ENCODE measurements at places on chromosomes 2 and 18. TPM values are rescaled to one million over a fixed set of nuclear protein-coding genes. Genes with fewer than 3 reads are reported as not detected.

GRCh38 chr2:63438181-63438580 lies 150.1 kb downstream of the WDPCP start:
- no peak for DNase-seq

Gene PAX3
- total RNA-seq, result not detected

DNA sequence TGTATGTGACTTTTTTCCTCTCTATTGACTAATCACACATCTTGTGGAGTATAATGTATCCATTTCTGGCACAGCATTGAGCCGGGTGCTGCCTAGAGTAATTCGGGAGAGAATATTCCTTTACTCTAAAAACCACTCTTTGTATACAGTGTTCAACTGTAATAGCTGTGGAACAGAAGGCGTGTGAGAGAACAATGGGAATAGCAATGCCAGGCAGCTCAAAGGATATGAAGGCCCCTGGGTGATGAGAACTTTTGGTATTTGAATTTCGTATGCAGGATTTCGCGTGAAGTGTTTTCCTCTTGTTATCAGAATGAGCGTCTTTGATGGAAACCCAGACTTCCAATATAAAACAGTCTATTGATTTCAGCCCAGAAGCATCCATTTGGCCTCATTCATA lies 84.6 kb upstream of the MAP3K20 start:
- no peak for DNase-seq

GRCh38 chr2:41703123-41703522 lies 344.7 kb upstream of the PKDCC start:
- no peak for DNase-seq

- DNase-seq, result no peak
These were observed 628.3 kb upstream of the REG3G start for GRCh38 chr2:78397198-78397597.

DNA sequence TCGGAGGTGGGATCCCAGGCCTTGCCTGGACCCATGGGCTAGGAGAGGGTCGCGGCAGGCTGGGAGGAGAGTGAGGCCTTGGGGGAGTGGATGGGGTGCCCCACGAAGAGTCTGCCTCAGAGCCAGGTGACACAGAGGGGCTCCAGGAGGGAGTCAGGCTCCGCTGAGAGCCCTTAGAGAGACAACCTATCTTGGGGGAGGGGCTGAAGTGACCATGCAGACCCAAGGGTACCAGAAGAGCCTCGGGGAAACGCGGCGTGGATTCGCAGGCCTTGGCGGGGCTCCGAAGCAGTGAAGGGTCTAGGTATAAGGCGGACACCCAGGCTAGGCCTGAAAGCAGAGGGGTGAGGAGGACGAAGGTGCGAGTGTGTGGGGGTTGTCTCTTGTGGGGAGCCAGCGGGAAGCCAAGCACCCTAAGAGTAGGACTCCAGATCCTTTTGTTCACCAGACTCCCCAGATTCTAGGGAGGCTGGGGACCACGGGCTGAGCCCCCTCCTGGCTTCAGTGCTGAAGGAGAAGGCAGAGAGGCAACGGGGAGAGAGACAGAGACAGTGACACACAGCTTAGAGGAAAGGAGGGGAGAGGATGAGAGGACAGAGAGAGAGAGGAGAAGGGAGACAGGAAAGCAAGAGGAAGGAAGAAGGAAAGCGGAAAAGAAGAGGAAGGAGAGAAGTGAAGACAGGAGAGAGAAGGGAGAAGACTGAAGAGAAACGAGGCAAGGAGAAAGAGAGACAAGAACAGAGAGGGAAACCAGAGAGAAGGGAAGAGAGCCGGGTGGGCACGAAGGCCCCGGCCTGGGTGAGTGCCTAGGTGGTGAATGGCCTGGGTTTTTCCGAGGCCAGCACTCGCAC lies 1.1 kb upstream of the HOXD11 start:
- no peak for DNase-seq

Gene MC2R
- not detected for total RNA-seq

Gene UGT1A10
- total RNA-seq, result not detected

Gene LANCL1
- total RNA-seq, result 29.4 TPM

Gene LIPT1
- total RNA-seq, result 4.8 TPM

Gene WNT6
- total RNA-seq, result not detected

- no peak for DNase-seq
These were observed 7.0 kb downstream of the GPR45 start for GRCh38 chr2:105248316-105249070.

- no peak for DNase-seq
These were observed 71.1 kb downstream of the TDRD15 start for GRCh38 chr2:21194858-21195271.

Gene C1QL2
- not detected for total RNA-seq

GRCh38 chr2:218897394-218898108 lies 16.9 kb downstream of the WNT10A start:
- DNase-seq, result no peak

DNA sequence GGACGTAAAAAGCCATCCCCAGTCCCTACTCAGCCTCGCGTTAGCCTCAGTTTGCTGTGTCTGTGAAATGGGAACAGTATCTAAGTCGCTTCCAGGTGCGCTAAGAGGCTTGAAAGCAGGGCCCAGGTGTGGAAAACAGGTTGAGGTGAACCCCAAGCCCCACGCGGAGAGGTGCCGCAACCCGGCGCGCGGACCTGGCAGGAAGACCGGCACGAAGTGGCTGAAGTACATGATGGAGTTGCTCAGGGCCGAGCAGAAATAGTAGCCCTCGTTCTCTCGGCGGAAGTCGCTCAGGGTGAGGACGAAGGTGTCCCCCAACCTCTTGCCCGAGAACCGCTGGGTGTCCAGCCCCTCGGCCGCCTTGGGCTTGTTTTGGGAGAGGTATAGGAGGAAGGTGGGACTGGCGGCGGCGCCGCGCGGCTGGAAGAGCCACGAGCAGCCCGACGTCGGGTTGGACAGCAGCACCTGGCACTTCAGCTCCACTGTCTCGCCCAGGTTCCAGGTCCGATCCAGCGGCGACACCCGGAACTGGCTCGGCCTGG lies 508 bp downstream of the CD8A start:
- no peak for DNase-seq

Gene CFC1
- not detected for total RNA-seq

GRCh38 chr18:54825601-54826344 lies 2.5 kb upstream of the RAB27B start:
- no peak for DNase-seq

GRCh38 chr18:49359732-49360444 lies 100.6 kb downstream of the DYM start:
- DNase-seq, result no peak

DNA sequence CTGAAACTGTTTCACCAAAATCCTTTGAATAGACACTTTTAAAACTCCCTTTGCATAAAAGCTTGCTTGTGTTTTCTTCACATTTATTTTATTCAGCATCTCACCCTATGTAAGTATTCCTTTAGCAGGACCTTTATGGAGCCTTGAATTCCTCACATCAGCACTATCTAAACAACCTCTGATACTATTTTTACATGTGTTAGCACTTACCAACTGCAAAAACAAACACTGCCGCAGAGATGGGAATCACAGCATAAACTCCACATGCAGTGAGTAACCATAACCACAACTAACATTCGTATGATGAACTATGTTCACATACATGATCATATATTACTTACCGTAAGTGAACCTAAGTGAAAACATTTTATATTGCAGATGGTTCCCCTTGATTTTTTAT lies 15.4 kb downstream of the FBXO15 start:
- no peak for DNase-seq

DNA sequence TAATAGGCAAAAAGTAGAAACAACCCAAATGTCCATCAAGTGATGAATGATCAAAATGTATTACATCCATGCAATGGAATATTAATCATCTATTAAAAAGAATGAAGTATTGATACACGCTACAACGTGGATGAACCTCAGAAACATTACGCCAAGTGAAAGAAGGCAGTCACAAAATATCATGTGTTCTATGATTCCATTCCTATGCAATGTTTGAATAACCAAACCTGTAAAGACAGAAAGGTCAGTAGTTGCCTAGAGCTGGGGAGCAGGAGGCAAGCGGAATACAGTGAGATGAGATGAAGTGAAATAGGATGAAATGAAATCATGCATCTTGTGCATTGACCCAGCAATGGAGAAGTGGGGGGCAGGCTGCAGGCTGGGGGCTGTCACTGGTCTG lies 17.9 kb upstream of the COL6A3 start:
- DNase-seq, result no peak

GRCh38 chr2:203383038-203383437 lies 54.8 kb downstream of the ABI2 start:
- DNase-seq, result no peak

Gene KIF1A
- 0.07 TPM for total RNA-seq

DNA sequence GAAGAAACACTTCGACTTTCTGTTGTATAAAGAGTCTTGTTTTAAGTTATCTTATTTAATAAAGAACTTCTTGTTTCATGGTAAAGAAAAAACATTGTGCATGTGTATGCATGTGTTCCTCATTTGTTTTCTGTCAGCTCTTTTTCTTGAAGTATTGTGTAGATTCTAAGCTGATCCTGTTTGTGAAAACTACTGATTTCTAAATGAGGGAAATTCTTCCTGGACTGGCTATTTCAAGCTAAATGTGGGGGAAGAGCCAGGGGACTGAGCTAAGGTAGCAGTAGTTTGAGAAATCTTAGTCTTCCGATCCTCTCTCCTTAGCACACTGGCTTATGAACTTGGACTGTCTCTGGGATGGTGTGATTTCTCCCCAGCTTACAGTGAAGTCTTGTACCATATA lies 56.4 kb upstream of the RBMS1 start:
- no peak for DNase-seq

DNA sequence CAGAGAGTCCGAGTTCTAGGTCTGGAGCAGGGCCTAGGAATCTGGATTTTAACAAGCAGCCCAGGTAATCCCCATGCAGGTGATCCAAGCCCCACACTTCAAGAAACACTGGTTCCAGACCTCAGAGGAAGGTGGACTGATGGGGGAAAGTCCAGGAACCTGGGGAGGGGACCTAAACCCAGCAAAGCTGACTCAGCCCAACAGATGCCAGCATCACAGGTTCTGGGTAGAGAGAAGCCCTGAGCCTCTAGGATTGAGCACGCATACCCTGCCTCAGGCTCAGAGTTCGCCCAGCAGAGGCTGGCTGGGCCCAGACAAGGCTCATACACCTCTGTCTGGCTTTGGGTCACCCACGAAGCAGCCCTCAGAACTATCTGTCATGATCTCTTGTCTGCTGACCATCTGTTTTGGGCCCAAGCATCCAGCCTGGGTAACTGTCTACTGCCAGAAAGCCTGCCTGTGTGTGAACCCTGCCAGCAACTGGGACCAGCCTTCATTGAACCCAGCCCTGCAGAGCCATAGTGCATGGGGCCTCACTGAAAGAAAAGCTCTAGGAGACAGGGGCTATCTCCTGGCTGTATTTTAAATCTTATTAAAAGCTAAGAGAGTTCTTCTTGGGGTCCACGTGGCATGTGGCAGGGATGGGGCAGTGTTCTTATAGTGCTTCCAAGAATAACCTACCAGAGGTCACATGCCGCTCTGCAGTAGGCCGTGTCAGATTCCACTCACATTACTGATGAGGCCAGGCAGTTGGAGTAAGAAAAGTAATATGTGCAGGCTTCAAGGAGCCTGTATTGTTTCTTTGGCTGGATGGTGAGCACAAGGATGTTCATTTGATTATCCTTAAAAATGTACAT lies 7.4 kb downstream of the TMEM127 start:
- DNase-seq, result no peak
